ENCODE measurements at places on chromosomes 7 and 10.
A peak's percentile ranks its signal among the peaks of the same experiment; 100 is the strongest.

DNA sequence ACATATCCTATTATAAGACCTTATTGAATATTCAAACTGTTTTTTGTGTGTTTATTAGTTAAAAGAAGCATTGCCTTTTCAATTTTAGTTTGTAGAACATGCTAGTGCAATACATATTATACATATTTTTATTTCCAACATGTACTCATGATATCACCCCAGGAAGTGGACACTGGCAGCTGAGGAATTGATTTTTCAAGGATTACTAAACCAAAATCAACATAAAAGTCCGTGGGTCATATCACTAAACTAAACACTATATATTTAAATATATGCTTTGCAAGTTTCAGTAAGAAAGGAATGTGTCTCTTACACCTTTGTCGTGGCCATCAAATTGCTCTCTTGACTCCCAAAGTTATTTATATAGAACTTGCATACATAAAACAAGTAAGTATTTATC, 185.2 kb downstream of the AGMO start:
- DNase-seq, result no peak

DNA sequence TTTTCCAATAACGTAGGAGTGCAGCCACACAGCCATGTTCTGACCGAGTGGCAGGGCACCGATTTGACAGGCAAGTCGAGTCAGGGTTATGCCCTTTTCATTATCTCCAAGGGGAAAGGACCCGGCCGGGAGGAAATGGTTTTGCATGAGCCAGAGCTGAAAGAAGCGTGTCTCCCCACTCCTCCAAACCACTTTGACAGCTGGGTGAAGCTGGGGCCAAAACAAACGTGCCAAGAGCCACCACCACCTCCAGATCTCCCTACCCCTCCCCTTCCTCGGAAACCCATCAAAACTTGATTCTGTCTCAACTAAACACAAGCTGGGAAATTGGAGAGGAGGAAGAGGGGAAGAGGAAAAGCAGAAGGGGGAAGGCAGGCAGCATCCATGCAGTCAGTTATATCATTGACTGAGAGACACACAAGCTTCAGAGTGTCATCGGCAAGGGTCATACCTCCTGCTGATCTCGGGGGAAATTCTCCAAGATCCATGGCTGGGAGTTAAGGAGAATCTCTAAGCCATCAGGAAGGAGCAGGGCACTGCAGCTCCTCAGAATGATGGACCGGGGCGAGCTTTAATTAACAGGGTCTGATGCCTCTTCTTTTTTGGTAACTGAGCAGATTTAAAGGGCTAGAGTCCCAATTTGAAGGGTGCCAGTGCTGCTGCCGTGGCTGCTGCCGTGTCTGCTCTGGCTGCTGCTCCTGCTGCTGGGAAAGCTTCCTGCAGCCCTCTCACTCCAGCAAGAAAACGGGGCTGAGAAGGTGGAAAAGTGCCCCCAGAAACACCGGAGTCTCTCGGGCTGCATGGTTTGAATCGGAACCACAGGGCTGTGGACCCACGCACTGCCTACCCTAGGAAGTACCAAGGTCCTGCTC, 34.7 kb upstream of the CALN1 start:
- DNase-seq, result no peak

GRCh38 chr7:4642468-4643203, 39.5 kb upstream of the FOXK1 start:
- no peak for DNase-seq

DNA sequence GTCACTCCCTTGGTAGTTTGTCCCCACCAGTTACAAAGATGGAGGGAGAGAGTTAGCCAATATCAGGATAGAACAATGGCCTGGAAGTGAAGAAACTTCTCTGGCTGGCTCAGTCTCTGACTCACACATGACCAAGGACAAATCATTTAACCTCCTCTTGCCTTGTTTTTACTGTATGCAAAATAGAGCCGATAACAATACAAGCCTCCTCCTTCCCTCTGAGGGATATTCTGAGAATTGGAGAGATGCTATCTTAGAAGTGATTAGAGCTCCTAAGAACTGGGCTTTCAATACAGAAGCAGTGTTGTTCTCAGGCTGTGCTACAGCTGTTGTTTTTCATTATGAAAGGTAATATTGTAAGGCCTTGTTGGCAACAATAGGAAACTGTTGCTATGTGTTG, 87.7 kb upstream of the EGR2 start:
- no peak for DNase-seq

DNA sequence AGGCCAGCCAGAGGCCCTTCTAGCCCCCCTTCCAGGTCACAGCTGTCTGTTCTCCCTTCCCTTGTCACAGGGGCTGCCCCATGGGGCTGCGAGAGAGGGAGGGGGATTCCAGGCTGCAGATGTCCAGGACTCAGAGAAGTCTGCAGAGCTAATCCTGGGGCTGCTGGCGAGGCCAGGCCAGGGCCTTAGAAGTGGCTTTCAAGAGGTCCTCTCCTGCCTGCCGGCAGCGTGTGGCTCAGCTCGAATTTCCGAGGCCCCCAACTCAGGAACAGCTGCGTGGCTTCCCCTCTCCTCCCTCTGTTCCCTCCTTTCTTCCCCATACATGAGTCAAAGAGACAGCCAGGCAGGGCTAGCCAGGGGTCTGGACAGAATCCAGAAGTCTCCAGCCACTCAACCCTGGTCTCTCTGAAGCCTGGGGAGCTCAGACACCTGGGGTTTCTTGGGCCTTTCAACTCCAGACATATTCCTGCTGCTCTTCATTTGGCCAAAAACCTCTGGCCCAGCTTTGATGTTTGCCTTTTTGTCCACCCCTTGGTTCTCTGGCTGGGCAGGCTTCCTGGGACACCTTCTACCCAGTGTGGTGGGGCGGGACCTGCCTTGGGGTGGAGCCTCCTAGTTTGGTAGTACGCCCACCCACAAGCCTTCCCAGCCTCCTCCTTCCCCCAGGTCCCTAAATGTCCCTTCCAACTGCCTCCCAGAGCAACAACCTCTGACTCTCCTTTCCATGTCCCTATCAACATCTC, 21.8 kb upstream of the EIF5AL1 start:
- DNase-seq, result no peak

DNA sequence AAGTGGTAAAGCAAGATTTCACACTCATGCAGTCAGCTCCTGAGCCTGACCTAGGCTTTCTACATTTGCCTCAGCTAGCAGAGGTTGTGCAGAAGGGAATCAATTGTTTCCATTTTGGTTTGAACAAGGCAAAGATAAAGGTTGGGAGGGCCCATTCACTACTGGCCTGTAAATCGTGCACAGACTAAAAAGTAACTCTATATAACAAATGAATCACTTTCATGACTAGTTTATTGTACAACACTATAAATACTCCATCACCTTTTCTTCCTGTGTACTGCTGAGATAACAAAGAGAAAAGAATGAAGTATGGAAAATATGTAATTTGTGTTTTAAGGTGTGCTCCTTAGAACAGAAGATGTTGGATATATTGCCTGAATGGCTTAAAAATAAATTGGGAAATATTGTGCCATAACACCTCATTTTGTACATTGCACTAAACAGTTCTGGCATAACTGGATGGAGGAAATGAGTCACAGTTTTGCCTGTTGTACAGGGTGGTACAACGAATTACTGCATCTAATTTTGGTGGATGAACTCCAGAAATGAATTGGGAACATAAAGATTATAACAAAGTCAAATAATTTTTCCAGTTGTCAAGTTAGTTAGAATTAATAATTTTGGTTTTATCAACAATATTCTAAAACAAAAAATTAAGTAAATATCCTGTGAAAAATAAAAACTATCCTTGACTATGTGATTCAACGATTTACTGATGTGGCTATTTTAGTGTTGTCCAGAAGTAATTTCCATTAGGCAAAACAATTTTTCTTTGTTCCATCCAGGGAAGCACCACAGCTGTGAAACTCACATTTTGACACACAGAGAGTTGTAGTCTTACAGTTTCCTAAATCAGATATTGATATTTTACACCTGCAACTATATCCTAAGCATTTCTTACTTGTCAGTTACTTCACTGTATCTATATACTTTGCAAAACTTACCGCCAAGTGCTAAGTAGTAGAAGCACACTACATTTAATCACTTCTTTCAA, 18.0 kb downstream of the SEMA3C start:
- no peak for DNase-seq

GRCh38 chr10:99520040-99520846, 12.5 kb upstream of the NKX2-3 start:
- no peak for DNase-seq

DNA sequence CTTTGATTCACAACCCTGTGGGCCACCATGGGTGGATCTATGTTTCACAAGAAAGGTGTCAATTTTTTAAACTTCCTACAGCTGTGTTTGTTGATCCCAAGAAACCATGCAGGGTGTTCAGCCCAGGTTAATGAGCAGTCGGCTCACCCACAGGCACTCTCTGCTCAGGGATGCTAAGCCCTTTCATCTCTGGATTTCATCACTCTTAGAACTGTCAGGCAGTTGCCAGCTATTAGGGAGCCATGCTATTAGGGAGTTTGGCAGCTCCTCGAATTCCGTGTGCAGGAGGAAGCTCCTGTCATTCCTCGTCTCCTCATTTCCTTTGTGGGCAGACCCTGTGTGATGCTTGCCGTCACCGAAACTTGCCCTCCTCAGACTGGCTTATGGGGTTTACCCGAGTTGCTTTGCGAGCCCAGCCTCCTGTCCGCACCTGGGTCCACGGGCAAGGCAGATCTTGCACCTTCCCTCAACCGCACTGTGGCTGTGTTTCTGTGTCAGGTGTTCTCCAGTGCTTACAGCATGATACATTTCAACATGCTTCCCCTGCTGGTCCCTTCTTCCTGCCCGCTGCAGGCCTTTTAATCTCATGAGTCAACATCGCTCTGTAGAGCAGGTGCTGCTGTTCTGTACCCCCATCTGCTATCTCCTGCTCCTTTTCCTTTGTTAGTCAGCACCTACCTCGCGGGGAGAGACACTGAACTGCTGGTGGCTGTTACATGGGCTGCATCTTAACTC, 509.8 kb downstream of the SUGCT start:
- DNase-seq, result no peak

DNA sequence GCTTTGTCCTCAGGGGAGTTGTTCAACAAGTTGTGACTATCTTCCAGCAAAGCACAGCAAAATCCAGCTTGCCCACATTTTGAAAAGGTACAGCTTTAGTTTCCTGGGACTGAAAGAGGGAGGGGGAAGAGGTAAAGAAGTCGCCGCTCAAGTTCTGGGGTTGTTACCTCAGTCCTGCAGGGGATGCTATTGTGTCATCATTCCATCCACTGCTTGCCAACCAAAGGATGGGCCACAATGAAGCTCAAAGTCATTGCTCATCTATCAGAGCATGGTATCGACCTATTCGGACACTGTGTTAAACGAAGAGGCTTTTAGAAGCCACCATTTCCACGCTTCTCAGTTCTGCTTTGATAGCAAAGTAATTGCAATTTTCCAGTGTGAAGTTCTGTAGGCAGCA, 34.3 kb downstream of the NPY start:
- DNase-seq, result no peak

- no peak for DNase-seq
Measured at GRCh38 chr10:97320480-97321031, 1.5 kb downstream of the FRAT1 start.

GRCh38 chr7:80636709-80637108, 1.7 kb upstream of the CD36 start:
- no peak for DNase-seq

GRCh38 chr7:75988568-75989499, 5.6 kb downstream of the TMEM120A start:
- DNase-seq, result no peak

DNA sequence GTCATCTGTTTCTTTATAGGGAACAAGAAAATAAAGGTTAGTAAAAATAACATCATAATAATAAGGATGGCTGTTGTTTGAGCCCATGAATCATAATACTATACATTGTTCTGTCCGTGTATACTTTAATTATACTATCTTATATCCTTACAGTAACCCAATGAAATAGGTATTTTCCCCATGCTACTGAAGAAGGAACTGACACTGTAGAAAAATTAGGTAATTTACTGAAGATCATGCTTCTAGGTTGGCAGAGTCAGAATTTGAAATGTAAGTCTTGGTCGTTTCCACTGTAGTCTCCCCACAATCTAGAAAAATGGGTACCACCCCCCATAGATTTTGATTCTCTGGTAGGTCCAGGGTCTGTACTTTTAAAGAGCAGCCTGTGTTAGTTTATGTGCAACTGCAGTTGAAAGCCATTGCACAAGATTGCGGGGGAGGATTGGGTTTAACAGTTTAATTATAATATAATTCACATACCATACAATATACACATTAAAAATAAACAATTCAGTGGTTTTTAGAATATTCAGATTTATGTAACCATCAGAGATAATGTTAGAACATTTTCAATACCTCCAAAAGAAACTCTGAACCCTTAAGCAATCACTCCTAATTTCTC, 47.7 kb downstream of the SHOC2 start:
- DNase-seq, result no peak

GRCh38 chr10:30437031-30437841, 3.3 kb downstream of the MAP3K8 start:
- peak; percentile 64 for DNase-seq

Data from CD4-positive, alpha-beta T cell treated with Interleukin-21 for 1 hour (primary cell).